ENCODE measurements at places on chromosomes 11 and 22. TPM values are rescaled to one million over a fixed set of nuclear protein-coding genes. Genes with fewer than 3 reads are reported as not detected.

DNA sequence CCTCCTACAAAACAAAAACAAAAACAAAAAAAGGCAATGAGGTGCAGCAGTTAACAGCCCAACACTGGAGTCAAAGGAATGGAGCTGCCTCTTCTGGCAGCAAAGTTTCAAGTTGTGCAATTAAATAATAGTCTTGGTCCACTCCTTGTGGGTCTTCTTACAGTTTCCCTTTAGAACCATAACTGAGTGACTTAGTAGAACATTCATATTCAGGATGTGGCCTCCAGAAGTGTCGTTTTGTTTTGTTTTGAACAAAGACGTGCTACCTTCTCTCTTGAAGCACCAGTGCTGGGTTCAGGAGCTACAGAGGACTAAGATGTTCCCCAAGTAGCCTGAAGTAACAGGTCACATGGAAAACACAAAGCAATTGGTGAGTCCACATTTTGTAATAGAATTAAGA, 2.0 kb upstream of the JAML start:
- DNase-seq: peak; percentile 40

DNA sequence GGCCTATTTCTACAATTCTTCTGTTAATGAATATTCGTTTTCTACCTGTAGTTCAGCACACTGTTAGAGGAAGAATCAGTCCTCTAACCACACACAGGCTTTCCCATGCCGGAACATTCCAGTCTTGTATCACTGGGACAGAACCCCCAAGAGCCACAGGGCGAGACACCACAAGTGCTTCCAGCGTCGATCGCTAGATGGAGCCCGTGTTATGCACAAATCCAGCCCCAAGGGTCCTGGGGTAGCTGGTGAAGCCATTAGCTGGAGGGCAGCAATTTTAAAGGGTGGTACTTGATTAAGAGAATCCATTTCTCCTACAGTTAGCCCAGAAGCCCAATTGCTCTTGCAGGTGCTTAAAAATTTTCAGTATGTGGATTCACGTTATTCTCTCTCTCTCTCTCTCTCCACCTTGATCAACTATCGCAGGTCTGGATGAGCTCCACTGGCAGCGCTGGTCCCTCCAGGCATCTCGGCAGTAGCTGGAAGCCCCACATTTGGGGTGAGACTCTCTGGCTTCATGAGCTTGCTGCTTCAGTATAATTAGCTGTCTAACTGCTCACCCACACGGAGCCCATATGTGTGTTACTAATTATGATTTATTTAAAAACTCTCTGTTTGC, 148.2 kb upstream of the SNX19 start:
- peak; percentile 25 for DNase-seq

GRCh38 chr22:46855681-46856080, 93.2 kb downstream of the TBC1D22A start:
- no peak for DNase-seq

- peak; percentile 58 for DNase-seq
Observed at GRCh38 chr11:125123947-125124617, 12.7 kb upstream of the TMEM218 start.

DNA sequence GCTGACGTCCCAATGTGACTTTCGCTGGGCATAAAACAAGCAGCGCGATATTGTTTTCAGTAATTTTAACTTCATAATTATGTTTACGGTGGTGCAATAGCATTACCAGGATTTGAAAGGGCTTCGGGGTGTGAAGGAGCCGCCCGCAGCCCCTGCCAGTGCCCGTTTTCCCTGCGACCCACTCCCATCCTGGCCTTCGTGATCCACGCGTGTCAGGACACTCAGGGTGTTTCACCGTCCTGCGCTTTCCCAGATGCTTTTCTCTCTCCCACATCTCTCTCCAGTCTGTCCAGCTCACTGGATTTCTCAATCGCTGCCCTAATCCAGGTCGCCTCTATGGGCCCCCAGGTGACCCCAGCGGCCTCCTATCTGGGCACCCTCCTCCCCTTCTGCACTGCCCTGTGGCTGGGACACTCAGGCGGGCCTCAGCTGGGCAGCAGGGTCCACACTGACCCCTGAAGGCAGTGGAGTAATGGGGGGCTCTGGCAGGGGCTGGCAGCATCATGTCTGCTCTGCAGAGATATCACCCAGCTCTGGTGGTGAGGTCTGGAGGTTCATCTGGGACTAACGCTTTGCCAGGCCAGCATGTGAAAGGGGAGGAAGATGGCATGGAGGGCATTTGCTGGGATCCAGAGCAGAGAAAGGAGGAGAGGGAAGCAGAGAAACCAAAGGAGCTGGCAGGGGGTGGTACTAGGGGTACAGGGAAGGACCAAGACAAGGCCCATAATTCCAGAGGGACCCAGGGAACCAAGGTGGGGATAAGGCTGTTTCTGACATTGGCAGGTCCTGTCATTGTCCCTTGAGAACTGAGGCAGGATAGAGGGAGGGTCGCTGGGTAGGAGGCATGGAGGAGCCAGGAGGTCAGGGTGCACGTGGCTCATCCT, 622.8 kb downstream of the BRD1 start:
- DNase-seq: no peak

- DNase-seq: no peak
Observed at GRCh38 chr22:43129426-43130425, 13.5 kb downstream of the MCAT start.

DNA sequence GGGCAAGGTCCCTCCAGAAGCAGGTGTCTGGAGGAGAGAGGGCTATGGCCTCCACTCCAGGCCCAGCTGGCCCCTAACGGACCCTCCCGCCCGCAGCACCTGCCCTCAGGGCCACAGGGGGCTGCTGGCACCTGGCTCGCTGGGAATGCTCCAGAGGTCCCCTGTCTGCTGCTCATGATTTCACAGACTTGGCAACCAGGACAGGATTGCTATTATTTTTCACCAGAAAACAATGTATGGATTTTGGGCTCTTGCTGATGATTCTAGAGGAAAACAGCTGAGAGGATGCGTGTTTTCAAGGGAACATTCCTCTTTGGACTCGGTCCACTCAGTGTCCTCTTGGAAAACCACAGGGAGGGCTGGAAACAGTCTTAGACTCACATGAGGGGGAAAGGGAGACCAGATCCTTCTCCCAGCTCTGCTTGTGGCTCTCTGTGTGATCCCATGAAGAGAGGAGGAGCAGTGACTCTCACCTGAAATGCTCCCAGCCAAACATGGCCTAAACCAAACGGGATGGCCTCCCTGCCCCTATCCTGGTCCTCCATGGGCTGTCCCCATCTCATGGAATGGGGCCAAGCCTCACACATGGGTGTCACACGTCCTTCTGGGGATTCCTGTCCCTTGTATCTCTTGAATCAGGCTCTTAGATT, 15.8 kb downstream of the MYEOV start:
- DNase-seq: no peak

Gene SMCO4
- polyA plus RNA-seq: 51.0 TPM

Gene TMEM86A
- polyA plus RNA-seq: 1.3 TPM

Gene C22orf23
- not detected for polyA plus RNA-seq

Gene CHRM1
- polyA plus RNA-seq: not detected

Gene LRRC74B
- polyA plus RNA-seq: not detected

Gene DNAJB7
- 1.6 TPM for polyA plus RNA-seq

All from small intestine (tissue), 16 donors.